ENCODE measurements at places on chromosomes 2 and 18.

DNA sequence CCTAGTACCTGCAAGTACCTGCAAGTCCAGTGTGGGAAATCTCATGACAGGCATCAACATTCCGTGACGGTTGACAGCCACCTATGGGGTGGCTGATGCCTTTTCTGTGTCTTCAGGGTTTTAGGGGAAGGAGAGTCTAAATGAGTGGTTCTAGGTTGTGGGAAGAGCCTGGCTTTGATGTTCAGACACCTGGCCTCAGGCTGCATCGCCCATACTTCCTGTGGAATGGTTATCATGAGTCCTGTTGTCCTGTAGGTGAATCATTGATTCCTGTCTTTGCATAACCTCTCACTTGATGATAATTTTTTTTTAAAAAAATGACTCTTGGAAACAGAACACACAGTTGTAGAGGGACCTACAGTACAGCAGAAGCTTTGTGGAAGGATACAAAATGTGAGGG is 108.9 kb downstream of the NEDD4L start:
- no peak for DNase-seq

GRCh38 chr18:66916834-66917233 is 312.9 kb upstream of the CDH19 start:
- DNase-seq, result no peak

- DNase-seq, result no peak
Observed at GRCh38 chr2:208274748-208275147, 8.7 kb downstream of the PIKFYVE start.

GRCh38 chr2:86480105-86480504 is 38.9 kb downstream of the KDM3A start:
- DNase-seq, result no peak

- peak; percentile 5 for DNase-seq
Observed at GRCh38 chr2:28276076-28276618, 116.5 kb upstream of the FOSL2 start.

DNA sequence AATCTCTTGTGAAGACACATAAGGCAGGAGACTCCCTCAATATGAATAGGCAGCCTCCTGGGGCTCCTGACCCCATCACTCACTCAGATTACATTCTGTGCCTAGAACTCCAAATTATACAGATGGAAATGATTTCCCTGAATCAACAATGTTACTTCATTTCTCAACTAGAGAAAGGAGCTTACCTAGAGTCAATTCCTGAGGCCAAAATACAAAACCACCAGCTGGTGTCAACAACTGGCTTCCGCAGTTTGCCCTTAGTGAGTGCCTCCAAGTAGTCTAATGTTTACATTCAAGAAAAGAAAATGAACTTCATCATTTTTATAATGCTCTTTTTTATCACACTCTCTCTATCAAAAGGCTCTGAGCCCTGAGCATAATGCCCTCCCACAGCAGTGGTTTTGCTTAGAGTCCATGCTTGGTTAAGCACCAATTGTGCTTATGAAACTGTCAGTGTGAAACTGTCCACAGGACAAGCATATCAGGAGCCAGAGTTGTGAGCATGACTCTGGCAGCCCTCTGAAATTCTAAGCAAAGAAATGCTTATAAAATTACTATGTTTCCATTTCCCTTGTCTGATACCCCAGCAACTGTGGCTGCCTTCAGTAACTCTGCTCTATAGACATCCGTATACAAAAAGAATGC is 305.7 kb upstream of the PKDCC start:
- no peak for DNase-seq

GRCh38 chr2:10668402-10669012 is 21.3 kb downstream of the NOL10 start:
- no peak for DNase-seq

DNA sequence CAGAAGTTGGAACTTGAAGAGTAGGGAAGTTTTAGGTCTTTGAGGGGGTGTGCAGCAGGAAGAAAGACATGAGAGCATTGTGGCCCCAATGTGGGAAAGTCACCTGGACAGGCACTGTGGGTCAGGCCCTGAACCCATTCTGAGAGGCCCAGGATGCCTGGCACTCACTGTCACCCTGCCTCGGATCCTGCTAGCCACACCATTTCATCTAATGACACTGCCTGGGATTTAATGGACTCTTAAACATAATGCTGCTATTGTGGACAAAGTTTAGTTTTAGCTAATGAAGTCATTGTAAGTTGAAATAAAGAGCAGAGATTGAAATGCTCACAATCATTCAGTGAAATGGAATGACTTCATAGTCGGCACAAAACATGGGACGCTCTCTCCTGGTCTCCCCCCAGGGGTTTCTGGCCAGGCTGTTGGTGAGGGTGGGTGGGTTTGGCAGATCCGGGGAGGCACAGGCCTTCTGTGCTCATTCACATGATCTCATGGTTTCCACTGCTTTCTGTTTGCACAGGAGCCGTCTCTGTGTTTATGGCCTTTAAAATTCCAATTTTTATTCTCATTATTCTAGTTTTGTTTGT is 141.8 kb upstream of the KLHL29 start:
- no peak for DNase-seq

GRCh38 chr2:86416146-86416545 is 25.0 kb upstream of the KDM3A start:
- no peak for DNase-seq

DNA sequence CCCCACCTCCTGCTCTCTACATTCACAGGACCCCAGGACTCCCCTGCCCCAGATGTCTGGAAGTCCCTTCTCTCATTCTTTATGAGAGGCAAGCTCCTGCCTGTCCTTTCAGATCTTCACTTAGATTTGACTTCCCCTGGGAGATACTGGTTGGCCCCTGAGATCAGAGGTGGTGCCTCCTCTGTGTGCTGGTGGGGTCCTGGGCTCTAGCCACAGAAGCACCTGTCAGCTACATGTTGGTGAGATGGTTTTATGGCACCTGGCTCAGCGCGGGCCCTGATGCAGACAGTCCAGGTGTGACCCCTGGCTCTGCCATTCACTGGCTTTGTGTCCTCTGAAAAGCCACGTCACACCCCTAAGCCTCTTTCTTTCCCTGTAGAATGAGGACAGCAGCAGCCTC is 369.6 kb upstream of the ID2 start:
- no peak for DNase-seq

- DNase-seq, result no peak
Observed at GRCh38 chr2:187698374-187699110, 144.3 kb upstream of the TFPI start.

GRCh38 chr2:103809941-103810441 is 1043.9 kb upstream of the POU3F3 start:
- DNase-seq, result no peak

DNA sequence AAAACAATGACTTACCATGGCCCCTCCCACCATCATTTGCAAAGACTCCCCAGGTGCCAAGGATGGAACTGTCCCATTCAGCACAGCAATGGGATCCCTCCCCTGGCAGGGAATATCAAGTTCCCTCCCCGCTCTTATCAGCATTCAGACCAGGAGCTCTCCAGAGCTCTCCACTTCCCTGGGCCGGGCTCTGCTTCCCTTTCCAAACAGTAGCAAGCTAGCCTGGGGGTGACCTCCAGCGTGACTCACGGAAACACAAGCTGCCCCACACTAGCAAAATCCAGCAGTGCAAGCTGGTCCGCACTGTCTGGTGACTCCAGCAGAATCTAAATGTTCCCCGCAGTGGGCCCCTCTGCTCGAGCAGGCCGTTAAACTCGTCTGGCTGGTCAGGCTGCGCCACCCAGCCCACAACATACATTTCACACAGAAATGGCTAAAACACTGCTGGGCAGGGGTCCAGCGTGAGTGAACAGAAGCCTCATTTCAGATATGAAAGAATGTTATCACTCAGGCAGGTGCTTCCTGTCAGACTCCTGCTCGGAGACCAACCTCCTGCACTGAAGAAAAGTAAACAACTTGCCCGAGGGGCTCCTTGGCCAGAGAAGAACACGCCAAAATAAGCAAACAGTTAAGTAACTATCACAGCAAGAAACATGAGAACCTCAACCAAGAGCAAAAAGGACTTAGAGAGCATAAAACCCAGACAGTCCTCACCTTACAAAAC is 33.9 kb downstream of the STAT1 start:
- DNase-seq, result no peak

DNA sequence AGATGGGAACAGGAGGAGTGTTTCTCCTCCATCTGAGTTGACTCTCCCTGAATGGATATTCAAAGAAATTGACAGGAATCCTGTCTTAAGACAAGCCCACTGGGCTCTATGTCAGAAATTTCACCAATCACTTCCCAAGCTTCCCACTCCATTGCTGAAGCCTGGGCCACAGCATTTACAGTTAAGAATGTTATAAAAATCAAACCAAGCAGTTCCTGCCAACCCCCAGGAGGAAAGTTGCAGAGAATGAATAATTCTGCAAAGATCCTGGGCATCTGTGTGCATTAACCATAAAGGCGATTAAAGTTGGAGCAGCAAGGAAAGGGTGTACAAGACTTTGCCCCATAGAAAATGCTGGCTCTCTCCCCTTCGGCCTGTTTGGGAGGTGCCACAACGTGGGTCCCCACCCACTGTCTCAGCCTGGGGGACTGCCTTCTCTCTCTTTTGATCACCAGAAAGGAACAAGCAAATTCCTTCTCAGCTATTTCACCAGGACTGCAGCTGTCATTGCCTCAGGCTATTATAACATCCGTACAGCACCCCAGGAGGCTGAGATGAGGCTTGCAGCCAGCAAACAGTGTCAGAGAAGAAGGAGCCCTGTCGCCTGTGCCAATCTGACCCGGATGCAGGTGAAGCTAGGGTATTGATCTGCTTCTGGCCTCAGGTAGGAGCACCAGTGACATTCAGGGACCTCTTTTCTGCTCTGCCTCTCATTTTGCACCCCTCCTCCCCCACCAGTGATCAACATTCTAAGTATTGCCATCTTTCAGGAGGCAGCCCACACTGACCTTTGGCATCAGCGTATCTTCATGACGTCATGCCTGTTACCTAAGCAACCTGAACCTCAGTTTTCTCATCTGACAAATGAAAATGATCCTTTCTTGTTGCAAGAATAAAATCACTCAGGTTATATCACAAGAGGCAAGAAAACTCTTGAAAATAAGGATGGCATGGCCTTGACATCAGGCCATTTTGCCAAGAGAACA is 219.0 kb downstream of the SH3BP4 start:
- no peak for DNase-seq

- no peak for DNase-seq
Observed at GRCh38 chr2:167891841-167892240, 355.6 kb downstream of the STK39 start.

DNA sequence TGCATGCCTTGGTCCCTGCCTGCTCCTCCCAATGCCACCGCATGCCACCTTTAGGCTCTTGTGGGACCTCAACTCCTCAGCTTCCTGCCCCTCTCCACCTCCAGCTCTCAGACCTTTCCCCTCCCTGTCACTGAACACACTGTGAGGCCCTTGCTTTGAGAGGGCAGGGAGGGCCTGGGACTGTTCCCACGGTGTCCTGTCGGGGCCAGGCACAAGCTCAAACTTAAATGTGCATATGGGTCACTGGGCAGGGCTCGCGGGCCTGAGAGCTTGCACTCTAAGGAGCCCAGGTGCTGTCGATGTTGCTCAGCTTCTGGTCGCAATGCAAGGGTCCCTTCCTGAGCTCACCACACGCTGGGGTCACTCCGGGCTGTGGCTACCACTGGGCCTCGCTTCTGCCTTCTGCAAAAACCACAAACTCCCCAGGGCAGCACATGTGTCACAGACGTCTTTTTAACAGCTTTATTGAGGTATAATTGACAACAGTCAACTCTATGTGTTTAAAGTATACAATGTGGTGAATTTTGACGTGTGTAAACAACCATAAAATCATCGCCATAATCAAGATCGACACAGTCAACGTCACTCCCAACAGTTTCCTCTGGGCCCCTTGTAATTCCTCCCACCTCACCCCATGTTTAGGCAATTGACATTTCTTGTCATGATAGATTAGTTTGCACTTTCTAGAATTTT is 11.9 kb upstream of the B3GNT7 start:
- no peak for DNase-seq

All from activated T-cell treated with anti-CD3 and anti-CD28 coated beads for 4 hours (primary cell).